Dorsolateral prefrontal cortex (tissue), 122 donors: ENCODE measurements at places on chromosomes 3 and 15. TPM values are rescaled to one million over a fixed set of nuclear protein-coding genes. Genes with fewer than 3 reads are reported as not detected.

The GHSR gene
- not detected for total RNA-seq

The CHSY1 gene
- total RNA-seq = 30.8 TPM

The SLC49A4 gene
- total RNA-seq = 14.1 TPM

The EHHADH gene
- 7.1 TPM for total RNA-seq

The ADAMTS9 gene
- total RNA-seq = 5.5 TPM

The SLC27A2 gene
- total RNA-seq = 3.3 TPM

The PTX3 gene
- total RNA-seq = 0.58 TPM

The CAPN3 gene
- 68.0 TPM for total RNA-seq

The CISH gene
- total RNA-seq = 0.49 TPM

The MESP2 gene
- 0.63 TPM for total RNA-seq

The TTC23 gene
- 12.4 TPM for total RNA-seq

The TIMMDC1 gene
- 79.1 TPM for total RNA-seq

The RETNLB gene
- not detected for total RNA-seq

The ACAP2 gene
- 92.8 TPM for total RNA-seq

The ZPLD1 gene
- total RNA-seq = not detected

The MYLK gene
- total RNA-seq = 49.3 TPM

The MYO5C gene
- total RNA-seq = 11.5 TPM

The TNFAIP8L3 gene
- total RNA-seq = 15.5 TPM

The EXD1 gene
- total RNA-seq = not detected

The SLC6A1 gene
- total RNA-seq = 185 TPM

The KBTBD13 gene
- not detected for total RNA-seq

The CASR gene
- 0.16 TPM for total RNA-seq

The RARB gene
- 18.6 TPM for total RNA-seq

The MYNN gene
- 14.1 TPM for total RNA-seq

The CLDN11 gene
- 124 TPM for total RNA-seq

The TIMP4 gene
- 9.8 TPM for total RNA-seq

The FAM107A gene
- total RNA-seq = 476 TPM

The CLDN16 gene
- 0.51 TPM for total RNA-seq

The LDHAL6B gene
- total RNA-seq = not detected

The CHRFAM7A gene
- total RNA-seq = 2.7 TPM
